Activated CD4-positive, alpha-beta T cell treated with anti-CD3 and anti-CD28 coated beads, Interleukin-2, amount 10 ng/mL, durations not matched to agents 24 days and 14 days (primary cell): ENCODE measurements at places on chromosomes 3 and 15. TPM values are rescaled to one million over a fixed set of nuclear protein-coding genes. Genes with fewer than 3 reads are reported as not detected.
A peak's percentile ranks its signal among the peaks of the same experiment; 100 is the strongest.

Gene EMC7
- 70.9 and 75.8 TPM in 2 replicates for total RNA-seq

GRCh38 chr3:194167480-194168282, 31.7 kb downstream of the HES1 start:
- peaks cover 52% of the 10 kb centered on the region for H3K27me3 ChIP-seq
- no peak overlapping the region for H3K27ac ChIP-seq
- no peaks in the 10 kb centered on the region for H3K36me3 ChIP-seq
- peaks cover 2% of the 10 kb centered on the region for H3K4me1 ChIP-seq

- no peak overlapping the region for H3K4me3 ChIP-seq
- no peak for DNase-seq
- no peaks in the 10 kb centered on the region for H3K4me1 ChIP-seq
- H3K36me3 ChIP-seq: no peaks in the 10 kb centered on the region
These were observed 472.9 kb upstream of the THBS1 start for GRCh38 chr15:39108021-39108420.

GRCh38 chr3:43861635-43862034, 170.9 kb downstream of the ABHD5 start:
- peaks cover 9% of the 10 kb centered on the region for H3K27me3 ChIP-seq
- DNase-seq: no peak
- H3K4me3 ChIP-seq: no peak overlapping the region
- no peak overlapping the region for H3K27ac ChIP-seq
- H3K36me3 ChIP-seq: no peaks in the 10 kb centered on the region

DNA sequence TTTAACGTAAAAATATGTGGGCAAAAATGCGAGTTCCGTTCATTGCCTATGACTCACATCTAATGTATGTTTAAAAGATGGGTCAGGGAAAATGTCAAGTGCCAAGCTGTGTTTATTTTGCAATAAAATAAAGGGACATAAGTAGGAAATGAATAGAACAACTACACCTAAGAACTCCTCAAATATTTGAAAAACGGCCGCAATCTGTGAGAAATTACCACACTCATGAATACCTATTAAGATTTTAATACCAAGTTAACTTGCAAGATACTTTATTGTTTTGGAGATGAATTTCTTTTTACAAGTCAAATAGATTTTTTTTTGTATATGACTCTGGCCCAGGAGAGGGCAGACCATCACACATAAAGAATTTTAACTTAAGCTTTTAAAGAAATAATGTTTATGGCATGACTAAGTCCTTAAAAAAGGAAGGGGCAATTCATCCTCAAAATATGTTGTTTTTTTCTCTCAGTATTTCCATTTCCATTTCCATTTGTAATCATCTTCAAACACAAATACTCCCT, 152.7 kb downstream of the SUCNR1 start:
- no peak overlapping the region for H3K4me3 ChIP-seq
- H3K27ac ChIP-seq: no peak overlapping the region
- H3K4me1 ChIP-seq: peaks cover 5% of the 10 kb centered on the region
- H3K27me3 ChIP-seq: peaks cover 7% of the 10 kb centered on the region

Gene HYAL2
- total RNA-seq: 14.4 and 16.3 TPM in 2 replicates

Gene HHLA2
- 2.0 and 2.2 TPM in 2 replicates for total RNA-seq

DNA sequence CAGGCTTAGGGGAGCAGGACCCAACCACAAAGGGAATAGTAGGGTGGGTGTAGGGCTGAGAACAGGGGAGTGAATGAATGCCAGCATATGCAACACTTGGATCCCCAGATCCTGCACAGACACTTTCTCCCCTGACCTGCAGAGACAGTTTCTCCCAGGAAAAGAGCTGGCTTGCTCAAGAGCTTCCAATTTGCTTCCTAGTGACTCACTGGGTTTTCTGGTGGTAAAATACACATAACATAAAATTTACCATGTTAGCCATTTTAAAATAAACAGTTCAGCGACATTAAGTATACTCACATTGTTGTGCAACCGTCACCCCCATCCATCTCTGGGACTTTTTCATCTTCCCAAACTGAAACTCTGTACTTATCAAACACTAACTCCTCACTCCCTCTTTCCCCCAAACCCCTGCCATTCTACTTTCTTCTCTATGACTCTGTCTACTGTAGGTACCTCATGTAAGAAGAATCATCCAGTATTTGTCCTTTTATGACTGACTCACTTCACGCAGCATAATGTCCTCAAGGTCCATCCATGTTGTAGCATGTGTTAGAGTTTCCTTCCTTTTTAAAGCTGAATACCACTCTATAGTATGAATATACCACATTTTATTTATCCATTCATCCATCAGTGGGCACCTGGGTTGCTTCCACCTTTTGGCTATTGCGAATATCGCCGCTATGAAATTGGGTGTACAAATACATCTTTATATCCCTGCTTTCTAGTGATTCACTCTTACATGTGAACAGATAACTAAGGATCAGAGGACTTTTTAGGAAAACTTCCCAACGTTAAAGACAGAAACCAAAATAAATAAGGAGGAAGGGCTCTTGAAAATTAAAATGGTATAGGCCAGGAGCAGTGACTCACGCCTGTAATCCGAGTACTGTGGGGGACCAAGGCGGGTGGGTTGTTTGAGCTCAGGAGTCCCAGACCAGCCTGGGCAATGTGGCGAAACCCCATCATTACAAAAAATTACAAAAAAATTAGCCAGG, 95.6 kb upstream of the TJP1 start:
- H3K4me1 ChIP-seq: no peaks in the 10 kb centered on the region
- H3K27ac ChIP-seq: no peak overlapping the region
- peaks cover 8% of the 10 kb centered on the region for H3K27me3 ChIP-seq
- H3K36me3 ChIP-seq: no peaks in the 10 kb centered on the region
- no peak for DNase-seq

DNA sequence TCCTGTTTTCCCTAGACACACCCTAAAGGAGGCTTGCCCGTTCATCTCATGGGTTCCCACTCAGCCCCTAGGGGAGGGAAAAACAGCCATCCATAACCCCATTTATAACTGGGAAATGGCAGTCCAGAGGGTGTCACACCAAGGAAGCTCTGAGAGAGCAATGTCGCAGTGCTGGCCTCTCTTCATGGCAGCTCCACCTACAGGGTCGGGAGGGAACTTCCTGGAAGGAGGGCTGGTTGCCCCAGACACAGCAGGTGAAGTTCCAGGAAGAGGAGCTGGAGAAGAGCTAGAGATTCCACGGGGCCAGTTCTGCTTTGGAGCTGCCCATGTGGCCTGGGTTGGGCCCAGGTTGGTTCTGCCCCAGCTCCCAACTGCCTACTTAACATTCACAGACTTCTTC, 22.3 kb upstream of the LINGO1 start:
- H3K4me3 ChIP-seq: no peak overlapping the region
- peaks cover 14% of the 10 kb centered on the region for H3K27me3 ChIP-seq
- H3K4me1 ChIP-seq: no peaks in the 10 kb centered on the region

Gene MESP1
- total RNA-seq: 5.6 and 7.3 TPM in 2 replicates

GRCh38 chr15:41494190-41494921, 682 bp downstream of the ITPKA start:
- DNase-seq: peak; percentile 84
- H3K27ac ChIP-seq: no peak overlapping the region
- H3K4me3 ChIP-seq: peak overlapping the region; percentile 75

- H3K27ac ChIP-seq: no peak overlapping the region
- H3K4me3 ChIP-seq: no peak overlapping the region
- H3K36me3 ChIP-seq: peaks cover 70% of the 10 kb centered on the region
- H3K4me1 ChIP-seq: peaks cover under 1% of the 10 kb centered on the region
These were observed 187.1 kb downstream of the ITPR1 start for GRCh38 chr3:4680227-4680691.

DNA sequence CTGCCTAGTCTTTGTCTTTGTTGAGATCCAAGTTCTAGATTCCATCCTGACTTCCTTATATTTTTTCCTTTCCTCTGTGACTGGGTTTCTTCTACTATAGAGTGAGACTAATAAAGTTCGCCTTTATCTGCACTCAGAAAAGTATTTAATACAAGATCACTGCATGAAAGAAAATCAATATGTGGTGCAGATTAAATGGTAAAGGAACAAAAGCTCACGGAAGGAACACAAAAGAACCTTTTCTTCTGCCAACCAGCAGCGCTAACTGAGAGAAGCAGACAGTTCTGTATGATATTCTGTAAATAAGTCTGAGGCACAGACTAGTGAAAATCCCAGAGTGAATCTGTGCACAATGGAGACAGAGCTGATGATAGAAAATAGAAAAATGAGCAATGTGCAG, 31.6 kb upstream of the MCTP2 start:
- peaks cover 8% of the 10 kb centered on the region for H3K4me1 ChIP-seq
- peaks cover 17% of the 10 kb centered on the region for H3K27me3 ChIP-seq
- no peak for DNase-seq
- no peaks in the 10 kb centered on the region for H3K36me3 ChIP-seq

- no peak overlapping the region for H3K4me3 ChIP-seq
- no peak for DNase-seq
- no peak overlapping the region for H3K27ac ChIP-seq
- H3K4me1 ChIP-seq: no peaks in the 10 kb centered on the region
- peaks cover 2% of the 10 kb centered on the region for H3K36me3 ChIP-seq
These were observed 36.3 kb upstream of the ARIH1 start for GRCh38 chr15:72437650-72438316.

DNA sequence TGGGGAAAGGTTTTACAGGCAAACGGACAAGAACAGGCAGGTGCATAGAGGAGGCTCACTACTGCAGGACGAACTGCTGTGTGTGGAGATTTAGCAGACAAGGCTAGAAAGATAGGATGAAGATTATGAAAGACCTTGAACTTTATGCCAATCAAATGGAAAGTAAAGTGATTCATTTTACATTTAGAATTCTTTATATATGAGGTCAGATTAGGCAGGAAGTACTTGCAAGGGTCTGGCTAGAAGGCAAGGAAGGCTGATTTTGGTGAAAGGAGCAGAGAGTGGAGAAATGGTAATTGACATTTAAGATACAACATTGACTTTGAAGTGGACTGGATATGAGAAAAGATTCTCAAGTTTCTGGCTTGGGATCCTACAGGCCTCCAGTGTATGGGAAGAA, 33.6 kb downstream of the PLSCR4 start:
- no peak for DNase-seq
- H3K27ac ChIP-seq: no peak overlapping the region
- H3K27me3 ChIP-seq: peaks cover 3% of the 10 kb centered on the region
- H3K4me1 ChIP-seq: no peaks in the 10 kb centered on the region

Gene CPA3
- total RNA-seq: not detected in 2 replicates

- no peak overlapping the region for H3K4me3 ChIP-seq
- peak; percentile 81 for DNase-seq
- peaks cover 6% of the 10 kb centered on the region for H3K4me1 ChIP-seq
- no peaks in the 10 kb centered on the region for H3K36me3 ChIP-seq
- H3K27me3 ChIP-seq: peaks cover 34% of the 10 kb centered on the region
- H3K27ac ChIP-seq: no peak overlapping the region
These were observed 66.5 kb upstream of the SH3GL3 start for GRCh38 chr15:83380682-83381081.

- no peak overlapping the region for H3K27ac ChIP-seq
- no peak overlapping the region for H3K4me3 ChIP-seq
- no peaks in the 10 kb centered on the region for H3K27me3 ChIP-seq
- no peak for DNase-seq
- H3K4me1 ChIP-seq: peaks cover 13% of the 10 kb centered on the region
- peaks cover 23% of the 10 kb centered on the region for H3K36me3 ChIP-seq
These were observed 9.8 kb downstream of the CMTM6 start for GRCh38 chr3:32492684-32493436.

Gene KLHL6
- 44.9 and 47.1 TPM in 2 replicates for total RNA-seq

DNA sequence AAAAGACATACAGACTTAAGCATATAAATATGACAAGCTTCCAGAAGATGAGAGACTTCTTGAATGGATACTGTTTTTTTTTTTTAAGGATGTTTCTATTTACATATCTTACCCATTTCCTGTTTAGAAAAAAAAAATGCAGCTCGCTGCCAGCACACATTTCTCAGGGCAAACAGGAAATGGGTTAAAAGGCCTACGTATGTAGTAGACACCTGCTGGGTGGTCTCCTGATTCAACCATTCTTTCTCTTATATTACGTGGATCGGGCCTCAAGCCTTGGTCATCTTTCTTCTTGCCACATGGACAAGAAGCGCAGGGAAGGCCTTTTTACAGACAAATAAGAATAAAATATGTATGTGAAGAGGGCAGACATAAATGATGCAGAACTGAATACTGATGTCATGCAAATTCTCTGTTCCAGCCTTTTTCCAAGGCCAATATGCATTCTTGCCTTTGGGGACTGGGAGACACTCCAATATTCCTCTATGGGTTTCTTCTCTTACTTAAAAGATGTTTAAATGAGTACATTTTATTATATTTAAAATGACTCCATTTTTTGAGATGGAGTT, 35.0 kb upstream of the TJP1 start:
- no peak for DNase-seq
- H3K4me3 ChIP-seq: no peak overlapping the region
- H3K4me1 ChIP-seq: no peaks in the 10 kb centered on the region
- peaks cover 2% of the 10 kb centered on the region for H3K27me3 ChIP-seq
- no peak overlapping the region for H3K27ac ChIP-seq
- H3K36me3 ChIP-seq: no peaks in the 10 kb centered on the region
